ENCODE measurements at places on chromosomes 3 and 15.

DNA sequence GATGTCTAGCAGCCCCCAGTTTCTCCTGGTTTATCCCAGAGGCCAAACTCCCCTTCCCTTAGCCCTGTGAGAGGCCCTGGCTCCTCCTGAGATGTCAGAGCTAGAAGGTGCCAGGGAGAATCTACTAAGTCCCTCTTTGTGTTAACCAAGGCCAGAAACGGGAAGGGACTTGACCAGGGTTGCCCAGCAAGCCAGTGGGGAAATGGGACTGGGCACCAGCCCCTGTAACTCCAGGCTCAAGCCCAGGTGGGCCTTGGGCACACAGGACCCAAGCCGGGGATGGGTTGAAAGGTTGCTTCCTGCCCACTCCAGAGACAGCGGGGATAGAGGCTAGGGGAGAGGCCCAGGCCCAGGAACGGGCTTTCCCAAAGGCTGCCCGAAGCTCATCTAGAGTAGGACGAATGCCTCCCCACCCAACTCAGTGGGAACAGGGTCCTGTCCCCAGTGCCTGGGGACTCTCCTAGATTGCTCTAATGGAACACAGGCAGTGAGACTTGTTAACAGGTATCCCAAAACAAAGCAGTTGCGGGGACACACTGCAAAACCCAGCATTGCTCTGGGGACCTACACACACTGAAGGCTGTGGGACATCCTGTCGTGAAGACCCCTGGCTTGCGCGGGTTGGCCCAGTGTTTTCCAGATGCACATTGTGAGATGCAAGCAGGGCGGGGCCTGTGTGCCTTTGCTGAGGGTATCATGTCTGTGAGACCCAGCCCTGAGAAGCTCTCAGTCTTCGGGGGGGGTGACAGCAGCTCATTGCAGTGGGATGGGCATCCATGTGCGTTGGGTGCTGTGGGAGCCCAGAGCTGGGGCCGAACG lies 12.9 kb upstream of the TXNRD3 start:
- DNase-seq = no peak

DNA sequence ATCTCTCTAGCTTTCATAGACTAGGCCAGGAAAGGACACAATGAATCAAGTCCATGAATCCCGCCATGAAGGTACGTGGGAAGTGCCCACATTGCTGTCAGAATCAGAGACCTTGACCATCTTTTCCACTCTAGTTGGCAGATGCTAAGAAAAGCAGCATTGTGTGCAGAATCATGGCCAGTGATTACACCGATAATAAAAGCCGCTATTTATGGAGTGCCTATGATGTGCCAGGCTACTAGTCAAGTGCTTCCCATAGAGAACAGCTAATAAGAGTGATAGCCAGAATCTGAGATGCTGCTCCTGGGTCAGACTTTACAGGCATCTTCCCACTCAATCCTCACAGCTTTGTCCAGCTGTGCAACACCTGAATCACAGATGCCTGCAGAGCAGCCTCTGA lies 13.2 kb upstream of the RPL32 start:
- no peak for DNase-seq

GRCh38 chr3:13543253-13543652 lies 5.7 kb upstream of the FBLN2 start:
- DNase-seq = no peak

- peak; percentile 48 for DNase-seq
Measured at GRCh38 chr3:150761831-150762661, 923 bp downstream of the SIAH2 start.

DNA sequence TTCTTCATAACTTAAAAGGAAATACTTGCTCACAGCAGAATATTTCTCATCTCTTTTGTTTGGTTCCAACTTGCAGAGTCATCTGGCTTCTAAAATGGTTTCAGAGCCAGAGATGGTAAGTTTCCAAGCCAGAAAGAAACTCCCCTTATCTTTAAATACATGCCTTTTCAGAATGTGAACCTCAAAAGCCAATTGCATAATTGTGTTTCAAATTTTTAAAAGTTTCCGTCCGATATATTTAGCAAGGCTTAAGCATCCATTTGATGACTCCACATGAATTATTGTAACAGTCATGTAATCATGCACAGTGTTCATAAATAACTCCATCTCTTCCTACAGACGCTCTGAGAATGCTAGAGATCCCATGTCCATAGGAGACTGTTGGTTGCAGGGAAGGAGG lies 40.6 kb upstream of the C3orf80 start:
- DNase-seq = no peak

All from amygdala (tissue), 56 donors.